ENCODE measurements at places on chromosomes 5 and 9. TPM values are rescaled to one million over a fixed set of nuclear protein-coding genes. Genes with fewer than 3 reads are reported as not detected.

Gene NMRK1
- 21.4 TPM for total RNA-seq

Gene F2R
- 38.7 TPM for total RNA-seq

Gene ZDHHC11B
- total RNA-seq: not detected

Gene RASGEF1C
- not detected for total RNA-seq

Gene SPINK13
- total RNA-seq: not detected

DNA sequence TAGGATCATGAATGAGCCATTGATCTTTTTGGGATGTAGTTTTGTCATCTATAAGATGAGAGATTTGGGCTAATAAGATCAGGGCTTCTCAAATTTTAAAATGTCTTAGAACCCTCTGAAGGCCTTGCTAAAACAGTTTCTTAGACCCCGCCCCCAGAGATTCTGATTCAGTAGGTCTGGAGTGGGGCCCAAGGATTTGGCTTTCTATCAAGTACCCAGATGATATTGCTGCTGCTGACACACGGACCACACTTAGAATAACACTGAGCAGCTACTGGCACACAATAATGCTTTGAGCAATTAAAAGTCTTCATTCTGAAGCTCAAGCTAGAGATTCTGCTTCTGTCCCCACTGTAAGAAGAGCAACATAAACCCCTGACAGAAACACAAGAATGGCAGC lies 216.7 kb downstream of the SMARCA2 start:
- no peak for DNase-seq

DNA sequence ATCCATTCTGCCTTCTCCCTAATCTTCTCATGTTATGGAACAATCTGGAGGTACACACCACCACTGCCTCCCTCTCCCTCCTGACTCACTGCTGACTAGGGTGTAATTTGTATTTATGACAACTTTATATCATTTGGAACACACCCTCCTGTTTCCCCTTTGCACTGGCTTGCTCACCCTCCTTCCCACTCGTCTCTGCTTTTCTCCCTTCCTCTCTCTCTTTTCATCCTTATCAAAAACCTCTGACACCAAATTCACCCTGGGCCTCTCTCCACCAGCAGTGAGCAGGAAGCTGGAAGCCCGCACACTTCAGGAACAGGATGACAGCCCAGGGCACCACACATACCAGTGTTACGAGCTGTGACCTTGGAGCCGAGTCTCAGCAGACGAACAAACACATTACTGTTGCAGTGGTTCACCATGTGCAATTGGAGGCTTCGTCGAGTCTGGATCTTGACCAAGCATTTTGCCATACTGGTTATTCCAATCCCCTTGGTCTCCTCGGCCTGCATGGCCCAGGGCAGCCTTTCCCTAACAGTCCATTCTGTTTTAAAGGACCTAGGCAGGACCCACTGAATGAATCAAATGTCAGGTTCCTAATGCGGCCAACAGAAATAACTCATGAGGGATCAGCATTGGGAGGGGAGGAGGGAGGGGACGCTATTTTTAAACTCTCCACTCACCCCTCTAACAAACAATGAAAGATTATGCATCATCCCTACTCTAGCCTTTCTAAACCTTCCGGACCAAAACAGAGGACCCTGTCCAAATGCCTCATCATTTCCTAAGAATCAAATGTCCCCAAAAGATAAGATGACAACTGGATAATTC lies 203.9 kb upstream of the RASEF start:
- DNase-seq: no peak

DNA sequence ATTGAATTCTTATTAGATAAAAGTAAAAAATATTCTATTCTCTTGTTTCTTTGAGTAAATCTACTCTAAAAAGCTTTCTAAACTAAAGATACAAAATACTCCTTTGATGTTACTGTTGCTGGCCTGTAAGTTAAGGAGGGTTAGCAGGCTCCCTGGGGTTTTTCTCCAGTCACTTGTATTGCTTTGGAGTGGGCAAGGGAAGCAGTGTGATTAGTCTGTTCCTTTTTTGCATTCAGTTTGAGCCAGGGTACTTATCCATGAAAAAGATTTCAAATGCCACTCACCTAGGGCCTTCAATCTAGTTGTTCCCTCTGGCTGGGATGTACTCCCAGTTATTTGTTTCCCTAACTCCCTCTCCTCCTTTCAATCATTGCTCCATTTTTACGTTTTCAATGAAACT lies 256.2 kb upstream of the SMC2 start:
- no peak for DNase-seq

GRCh38 chr9:110309681-110310080 lies 28.0 kb downstream of the TXNDC8 start:
- no peak for DNase-seq

DNA sequence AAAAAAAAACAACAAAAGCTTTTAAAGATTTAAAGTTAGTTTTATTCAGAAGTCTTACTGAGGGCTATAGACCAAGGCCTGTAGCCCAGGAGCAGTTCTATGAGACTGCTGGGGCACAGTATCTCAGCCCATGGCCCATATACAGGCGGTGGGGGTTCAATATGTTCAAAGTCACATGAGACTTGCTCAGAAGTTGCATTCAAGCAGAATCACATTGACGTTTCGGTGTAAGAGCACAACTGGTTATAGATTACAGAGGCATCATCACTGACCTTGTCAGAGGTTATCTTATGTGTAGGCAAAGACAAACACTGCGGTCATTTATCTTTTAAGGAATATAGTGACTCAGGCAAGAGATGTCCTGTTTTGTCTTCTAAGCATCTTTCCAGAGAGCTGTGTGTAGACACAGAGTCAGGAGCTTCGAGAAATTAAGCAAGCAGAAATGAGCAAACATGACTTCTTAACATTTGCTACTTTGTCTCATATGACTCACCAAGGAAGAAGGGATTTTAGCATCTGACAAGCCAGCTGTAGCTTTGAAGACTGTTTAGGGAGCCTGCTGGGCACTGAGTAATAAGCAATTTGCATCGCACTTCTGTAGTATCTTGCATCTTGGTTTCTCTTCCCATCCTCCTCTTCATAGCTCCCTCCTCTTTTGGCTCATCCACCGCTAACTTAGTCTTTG lies 12.9 kb upstream of the F2RL1 start:
- peak; percentile 97 for DNase-seq

GRCh38 chr5:118999696-119000095 lies 11.3 kb upstream of the DTWD2 start:
- no peak for DNase-seq

DNA sequence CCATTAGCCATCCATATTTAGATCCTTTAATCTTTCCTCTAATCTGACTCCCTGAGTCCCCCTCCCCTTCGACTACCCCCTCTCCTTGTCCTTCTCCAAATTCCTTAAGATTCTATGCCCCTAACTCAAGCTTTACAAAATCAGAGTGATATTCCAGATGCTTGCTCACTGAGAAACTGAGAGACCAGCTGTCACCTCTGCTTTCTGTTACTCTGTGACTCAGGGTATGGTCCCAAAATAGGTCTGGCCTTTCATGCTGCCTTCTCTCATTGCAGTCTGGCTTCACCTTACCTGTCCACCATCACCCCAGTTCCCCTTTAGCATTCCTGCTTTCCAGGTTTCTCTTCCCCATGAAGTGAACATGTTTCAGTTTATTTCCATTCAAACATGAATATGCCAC lies 383.3 kb upstream of the SLC30A5 start:
- DNase-seq: no peak

DNA sequence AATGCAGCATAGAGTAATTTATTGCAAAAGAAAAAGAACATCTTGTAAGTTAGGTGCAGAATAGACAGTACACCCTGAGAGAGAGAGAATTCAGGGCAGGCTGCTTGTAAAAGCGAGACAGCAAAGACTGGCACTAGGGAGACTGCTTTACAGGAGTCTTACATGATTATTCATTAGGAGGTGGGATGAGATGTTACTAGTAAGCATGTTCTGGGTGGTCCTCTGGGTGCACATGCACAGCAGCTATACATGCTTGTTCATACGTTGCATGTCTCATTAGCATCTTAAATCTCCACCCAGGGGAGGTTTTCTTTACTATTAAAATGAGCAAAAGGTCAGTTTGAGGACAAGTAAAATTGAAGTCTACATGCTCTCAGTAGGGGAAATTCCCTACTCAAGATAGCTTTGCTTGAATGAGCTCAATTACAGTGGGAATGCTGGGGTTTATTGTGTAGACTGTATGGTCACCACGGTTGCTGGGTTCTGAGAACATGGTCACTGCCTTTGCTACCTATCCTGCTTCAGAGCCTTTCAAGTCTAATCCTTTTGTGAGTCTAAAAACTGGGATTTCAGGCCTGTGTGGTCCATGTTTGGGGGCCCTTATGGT lies 60.6 kb downstream of the RGS7BP start:
- DNase-seq: no peak

GRCh38 chr9:77183581-77183980 lies 6.2 kb downstream of the VPS13A start:
- DNase-seq: no peak
